NCI-H748 treated with DMSO at 0.1 percent for 48 hours (cell line): ENCODE measurements at places on chromosomes 6 and 20.

DNA sequence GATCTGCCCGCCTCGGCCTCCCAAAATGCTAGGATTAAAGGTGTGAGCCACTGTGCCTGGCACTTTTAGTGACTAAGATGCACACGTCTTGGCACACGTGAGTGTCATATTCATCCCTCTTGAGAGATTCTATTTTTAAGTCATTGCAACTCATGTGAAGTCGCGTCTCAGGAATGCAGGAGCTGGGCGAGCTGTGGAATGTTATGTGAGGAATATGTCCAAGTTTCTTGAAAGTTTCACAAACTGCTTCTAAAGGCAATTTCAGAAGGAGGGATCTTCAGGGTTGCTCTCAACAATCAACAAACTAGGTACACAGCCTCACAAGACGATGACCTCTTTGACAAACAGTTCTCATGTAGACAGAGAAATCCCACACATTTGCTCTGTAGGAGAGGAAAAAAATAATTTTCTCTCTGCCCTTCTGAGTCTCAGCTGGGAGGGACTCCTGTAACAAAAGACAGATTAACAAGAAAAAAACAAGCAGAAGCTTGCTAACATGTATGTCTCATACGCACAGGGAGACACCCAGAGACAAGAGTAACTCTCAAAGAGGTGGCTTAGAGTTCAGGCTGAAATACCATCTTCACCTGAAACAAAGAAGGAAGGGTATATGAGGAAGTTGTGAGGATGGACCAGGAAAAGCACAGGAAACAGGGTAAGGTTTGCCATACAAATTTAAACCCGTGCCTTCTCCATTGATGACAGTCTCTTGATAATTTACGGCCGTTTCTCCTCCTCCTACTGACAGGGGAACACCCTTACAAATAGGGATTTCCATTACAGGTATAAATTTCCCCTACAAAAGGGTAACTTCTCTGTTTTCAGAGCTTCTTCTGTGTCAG is 45.3 kb upstream of the FAM50B start:
- DNase-seq: no peak

- no peak for DNase-seq
Measured at GRCh38 chr6:146191166-146191565, 162.3 kb downstream of the GRM1 start.

GRCh38 chr6:15906420-15907016 is 222.4 kb upstream of the MYLIP start:
- no peak for DNase-seq

GRCh38 chr6:163408352-163408991 is 6.0 kb upstream of the QKI start:
- no peak for DNase-seq

DNA sequence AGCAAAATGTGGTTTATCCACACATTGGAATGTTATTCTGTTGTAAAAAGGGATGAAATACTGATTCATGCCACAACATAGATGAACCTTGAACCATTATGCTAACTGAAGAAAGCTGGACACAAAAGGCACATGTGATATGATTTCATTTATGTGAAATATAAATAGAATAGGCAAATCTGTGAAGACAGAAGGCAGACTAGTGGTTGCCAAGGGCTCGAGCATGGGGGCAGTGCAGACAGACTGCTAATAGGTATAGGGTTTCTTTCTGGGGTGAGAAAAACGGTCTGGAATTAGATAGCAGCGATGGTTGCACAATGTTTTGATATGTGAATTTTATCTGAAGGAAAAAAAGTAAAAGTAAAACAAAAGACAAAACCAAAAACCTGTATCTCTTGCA is 54.6 kb upstream of the FNDC1 start:
- DNase-seq: no peak

DNA sequence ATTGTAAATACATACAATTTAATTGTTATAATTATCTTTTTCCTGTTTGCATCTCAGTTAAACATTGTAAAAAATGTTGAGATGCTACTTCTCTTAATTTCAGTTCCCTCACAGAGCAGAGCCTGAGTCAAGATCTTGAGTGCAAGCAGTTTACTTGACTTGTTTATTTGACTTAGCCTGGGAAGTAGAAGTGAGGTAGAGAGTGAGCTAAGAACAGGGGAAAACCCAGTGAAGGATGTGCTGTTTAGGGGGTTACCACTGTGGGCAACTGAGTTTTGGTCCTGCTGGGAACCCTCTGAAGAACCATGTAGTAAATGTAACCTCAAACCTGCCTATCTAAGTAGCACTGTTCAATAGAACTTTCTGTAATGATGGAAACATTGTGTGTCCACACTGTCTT is 495.2 kb upstream of the FLRT3 start:
- no peak for DNase-seq

- DNase-seq: no peak
Measured at GRCh38 chr6:87357479-87358196, 13.0 kb downstream of the C6orf163 start.

DNA sequence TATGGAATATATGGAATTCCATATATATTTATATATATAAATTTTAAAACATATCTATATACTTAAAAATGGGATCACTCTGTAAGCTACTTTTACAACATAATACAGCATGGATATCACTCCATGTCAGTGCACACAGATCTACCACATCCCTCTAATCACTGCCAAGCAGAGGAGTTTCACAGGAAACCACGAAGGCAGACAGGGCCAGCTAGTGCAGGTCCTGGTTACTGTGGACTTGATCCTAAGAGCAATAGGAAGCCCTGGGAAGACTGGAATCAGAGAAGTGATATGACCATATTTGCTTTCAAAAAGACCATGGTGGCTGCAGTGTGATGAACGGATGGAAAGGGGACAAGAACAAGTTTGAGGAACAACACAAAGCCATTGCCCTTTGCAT is 40.0 kb upstream of the NRN1 start:
- DNase-seq: no peak

DNA sequence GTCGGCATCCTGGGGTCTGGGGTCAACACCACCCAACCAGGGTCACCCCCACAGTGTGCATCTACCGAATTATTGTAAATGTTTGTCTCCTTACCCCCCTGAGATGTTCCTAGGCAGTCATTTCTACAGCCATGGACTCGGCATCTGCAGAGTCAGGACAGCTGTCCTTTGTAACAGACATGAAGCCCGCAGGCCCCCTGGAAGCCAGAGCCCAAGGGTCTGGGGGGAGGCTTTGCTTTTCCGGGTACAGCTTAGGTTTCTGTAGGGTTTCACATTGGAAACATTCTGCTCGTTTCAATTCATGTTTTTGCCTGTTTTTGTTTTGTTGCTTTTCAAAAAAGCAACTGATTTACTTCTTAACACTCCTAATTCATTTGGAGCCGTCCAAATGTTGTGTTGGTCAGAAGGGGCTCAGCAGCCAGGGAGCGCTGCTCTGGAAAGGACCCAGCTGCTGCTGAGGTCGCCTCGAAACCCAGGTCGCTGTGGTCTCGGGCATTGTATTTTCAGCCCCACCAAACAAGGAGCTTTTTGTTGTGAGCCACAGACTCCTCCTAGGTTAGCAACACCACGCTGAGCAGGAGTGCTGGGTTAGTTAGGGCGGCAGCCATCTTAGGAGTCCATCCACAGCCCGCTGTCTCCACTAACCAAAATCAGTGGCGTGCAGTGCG is 160.4 kb downstream of the TMEM242 start:
- DNase-seq: no peak

DNA sequence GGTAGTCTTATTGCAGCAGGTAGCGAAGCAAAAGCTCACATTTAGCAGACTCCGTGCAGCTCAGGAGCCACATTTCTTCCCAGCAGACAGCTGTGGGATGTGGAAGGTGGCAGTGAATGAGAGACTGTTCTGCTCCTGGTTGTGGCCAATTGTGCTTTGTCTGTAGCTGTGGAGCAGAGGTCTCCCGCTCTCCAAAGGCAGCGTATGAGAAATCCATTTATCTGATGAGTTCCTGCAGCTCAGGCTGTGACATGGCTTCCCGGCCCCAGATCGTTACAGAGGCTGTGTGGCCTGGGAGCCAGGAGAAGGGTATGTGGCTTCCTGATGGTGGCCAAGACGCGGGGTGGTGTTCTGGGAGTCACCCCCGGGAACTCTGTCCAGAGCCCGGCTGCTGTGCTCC is 64.5 kb upstream of the KIF16B start:
- DNase-seq: no peak

DNA sequence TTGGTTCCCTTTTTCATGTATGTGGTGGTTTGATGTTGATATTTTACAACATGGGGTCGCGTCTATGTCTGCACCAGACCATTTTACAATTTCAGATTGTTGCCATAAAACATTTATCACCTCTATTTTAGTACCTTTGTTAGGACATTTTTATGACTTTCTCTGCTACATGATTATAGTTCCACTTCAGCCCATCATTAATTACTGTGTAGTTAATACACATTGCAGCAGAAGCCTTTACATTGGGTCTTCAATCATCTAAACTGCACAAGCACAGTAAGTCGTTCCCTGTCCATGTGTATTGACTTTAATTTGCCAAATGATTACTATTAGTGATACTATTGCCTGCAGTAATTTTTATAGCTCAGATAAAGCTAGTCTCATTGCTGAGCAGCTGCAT is 15.7 kb upstream of the TMEM217 start:
- DNase-seq: no peak

GRCh38 chr6:103629613-103630012 is 1230.1 kb downstream of the HACE1 start:
- no peak for DNase-seq

DNA sequence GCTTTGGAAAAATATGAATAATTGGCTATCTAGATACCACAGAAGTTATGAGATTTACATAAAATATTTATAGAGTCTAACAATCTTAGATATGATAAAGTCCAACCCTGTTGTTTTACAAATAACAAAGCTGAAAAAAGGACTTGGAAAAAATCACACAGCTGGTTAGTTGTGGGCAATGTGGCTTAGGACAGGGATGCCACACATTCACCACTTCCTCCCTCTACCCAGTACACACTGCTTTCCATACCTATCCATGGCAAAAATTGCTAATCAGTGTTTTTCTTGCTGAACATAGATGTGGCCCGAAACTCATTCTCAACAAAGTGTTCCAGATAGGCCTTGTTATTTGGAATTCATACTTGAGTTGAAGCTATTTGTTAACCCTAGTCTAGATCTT is 147.3 kb upstream of the BMP5 start:
- no peak for DNase-seq

- no peak for DNase-seq
Measured at GRCh38 chr6:159973406-159973805, 4.5 kb downstream of the IGF2R start.

- DNase-seq: no peak
Measured at GRCh38 chr6:154919806-154920205, 75.3 kb upstream of the TIAM2 start.

- no peak for DNase-seq
Measured at GRCh38 chr20:53413186-53413631, 180.4 kb downstream of the ZNF217 start.

DNA sequence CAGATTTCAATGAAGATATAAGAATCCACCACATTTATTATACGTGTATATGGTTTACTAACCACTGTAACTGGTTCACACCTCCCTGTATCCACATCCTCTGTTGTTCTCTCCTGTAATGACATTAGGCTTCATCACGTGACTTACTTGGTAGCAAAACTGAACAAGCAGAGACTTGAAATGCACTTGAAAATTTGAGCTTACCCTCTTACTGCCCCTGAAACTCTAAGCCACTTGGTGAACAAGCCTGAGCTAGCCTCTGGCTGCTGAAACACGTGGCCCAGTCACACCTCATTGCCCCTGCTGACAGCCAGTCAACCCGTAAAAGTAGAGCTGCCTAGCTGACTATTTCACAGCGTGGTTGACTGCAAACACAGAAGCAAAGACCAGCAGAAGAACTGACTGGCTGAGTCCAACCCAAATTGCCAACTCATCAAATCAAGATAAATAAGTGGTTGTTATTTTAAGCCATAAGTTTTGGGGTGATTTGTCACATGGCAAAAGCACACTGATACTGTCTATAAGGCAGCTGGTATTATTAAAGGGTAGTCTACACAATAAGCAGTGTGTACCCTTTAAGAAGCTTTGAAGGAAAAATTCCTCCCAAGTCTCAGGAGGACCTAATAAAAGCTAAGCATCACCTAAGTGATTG is 109.0 kb downstream of the RALGAPA2 start:
- peak; percentile 22 for DNase-seq

DNA sequence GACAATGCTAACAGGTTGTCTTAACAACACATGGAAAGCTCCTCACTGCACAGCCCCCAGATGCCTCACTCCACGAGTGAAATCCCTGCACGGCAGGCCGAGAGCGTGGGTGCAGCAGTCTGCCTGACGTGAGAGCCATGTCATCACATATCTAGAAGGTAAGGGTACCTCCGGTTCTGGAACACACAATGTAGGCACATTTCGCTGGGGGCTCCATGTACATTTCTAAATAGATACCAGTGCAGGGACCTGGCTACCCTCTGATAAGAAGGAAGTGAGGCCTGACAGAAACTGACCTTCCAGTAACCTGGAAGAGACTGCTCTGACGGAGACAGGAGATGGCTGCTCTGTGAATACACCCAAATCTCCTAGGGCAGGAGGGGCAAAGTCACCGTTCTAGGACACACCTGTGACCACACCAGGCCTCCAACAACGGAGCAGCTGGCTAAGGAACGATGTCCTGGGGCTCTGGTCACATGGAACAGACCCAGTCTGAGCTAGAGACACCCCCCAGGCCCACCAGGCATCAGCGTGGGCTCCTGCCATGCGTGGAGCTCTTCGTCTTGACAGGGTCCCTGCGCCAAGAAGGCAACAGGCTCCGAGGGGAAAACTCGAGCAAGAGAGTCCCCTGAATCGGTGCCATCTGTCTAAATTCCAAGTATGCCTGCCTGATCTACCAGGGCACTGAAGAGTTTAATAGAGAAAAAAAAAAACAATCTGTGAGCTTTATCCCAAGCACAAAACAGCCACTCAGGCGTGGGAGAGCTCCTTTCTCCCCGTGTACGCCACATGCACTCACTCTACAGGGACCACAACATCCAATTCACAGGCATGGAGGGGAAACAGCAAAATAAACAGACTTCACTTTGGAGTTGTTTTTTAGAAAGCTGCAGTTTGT is 27.5 kb downstream of the RNASET2 start:
- no peak for DNase-seq

GRCh38 chr6:25032934-25033333 is 97.2 kb upstream of the RIPOR2 start:
- no peak for DNase-seq

DNA sequence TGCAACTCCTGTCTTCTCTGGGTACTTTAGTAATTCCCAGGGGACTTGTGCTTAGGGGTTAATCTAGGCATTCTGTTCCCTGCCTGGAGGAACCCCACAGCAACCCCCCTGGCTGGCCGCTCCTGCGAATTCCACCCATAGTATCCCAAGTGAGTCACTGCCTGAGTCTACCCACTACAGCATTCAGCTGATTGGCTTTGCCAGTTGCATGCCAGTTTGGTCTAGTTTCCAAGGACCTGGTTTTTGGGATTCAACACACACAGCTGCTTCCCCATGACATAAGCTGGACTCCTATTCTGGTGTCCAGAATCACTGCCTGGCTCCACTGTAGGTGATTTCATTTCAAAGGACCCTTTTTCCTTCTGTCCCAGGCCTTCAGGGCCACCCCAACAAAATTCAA is 40.3 kb downstream of the PLCG1 start:
- no peak for DNase-seq

DNA sequence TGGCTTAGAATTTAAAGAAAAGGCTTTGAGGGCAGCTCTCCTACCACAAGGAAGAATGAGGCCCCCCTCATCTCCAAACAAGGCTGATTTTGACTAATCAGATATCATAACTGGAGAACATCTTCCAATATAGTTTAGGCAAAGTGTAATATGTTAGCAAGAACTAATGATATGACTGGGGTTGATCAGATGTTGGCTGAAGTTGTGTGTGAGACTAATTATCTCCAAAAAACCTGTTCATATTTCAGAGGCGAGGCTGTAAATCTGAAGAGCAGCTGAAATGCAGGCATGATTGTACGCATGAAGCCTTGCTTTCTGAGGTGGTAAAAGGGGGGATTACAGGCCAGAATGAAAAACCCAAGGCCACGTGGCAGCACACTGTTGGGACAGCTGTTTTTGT is 16.0 kb upstream of the ZNF831 start:
- DNase-seq: no peak
